ENCODE measurements at places on chromosomes 5 and 9.
A peak's percentile ranks its signal among the peaks of the same experiment; 100 is the strongest.

DNA sequence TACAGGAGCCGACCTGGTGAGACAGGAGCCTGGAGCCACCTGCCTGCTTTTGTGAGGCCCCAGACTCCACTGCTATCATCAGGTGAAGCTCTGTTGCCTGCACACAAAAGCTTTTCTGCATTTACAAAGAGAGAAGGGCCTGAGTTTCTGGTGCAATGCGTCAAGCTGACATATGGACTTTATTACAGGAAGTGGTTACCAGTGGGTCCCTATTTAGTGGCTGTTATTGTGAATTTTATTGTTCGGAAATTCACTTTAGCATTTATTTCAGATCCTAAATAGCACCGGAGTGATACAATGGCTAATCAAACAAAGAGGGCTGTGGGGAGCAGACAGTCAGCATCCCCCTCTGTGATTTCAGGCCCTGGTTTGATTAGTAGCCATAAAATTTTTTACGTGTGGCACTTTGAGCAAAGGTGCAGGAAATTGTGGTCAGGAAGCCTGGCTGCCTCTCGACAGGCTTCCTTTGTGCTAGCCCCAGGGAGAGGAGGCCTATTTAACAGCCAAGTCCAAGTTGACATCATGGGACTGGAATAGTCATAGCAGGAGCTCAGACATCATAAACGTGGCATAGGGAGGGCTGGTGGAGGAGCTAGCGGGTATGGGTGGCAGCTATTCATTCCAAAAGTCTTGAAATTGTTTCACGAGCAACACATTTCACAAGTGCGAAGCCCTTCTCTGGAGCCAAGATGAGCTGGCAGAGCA, 8.4 kb downstream of the TGFBI start:
- no peak for DNase-seq

- no peak for DNase-seq
These were observed 20.0 kb upstream of the CEP72 start for GRCh38 chr5:592158-592557.

DNA sequence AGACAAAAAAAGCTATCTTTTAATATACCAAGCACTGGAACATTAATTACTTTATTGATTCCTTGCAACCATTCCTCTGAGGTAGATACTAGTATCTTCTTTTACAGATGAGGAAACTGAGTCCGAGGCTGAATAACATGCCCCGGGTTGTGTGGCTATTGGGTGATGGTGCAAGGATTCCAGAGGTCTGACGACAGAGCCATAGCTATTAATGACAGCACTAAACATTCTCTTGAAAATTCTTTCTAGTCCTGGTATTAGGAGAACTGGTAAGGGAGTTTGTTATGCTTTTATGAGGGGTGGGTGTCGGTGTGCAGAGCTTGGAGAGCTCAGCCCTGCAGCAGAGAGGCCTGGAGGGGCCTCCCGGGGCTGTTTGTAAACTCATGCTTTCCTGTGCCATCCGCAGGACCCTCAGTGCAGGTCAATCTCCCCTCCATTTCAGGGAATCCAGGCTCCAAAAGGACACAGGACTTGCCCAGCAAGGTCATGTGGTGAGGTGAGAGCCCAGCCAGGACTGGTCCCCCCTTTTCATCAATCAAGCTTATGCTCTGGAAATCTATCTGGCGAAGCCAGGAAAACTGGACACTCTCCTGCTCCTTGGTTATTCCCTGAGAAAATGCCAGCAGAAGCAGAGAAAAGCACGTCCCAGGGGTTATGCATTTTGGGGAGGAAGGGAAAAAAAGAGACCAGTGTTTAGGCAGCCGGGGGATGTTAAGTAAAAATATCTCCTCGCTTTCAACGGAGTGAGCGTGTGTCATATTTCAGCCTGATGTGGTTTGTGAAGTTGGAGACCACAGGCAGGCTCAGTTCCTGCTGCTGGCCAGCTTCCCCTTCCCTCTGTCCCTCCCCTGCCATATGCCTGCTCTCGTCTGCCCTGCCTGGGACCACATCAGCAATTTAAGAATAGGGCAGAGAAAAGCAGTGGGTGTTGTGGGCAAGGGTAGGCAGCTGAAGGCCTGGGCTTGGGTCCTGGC, 3.7 kb downstream of the GSN start:
- no peak for DNase-seq

GRCh38 chr5:59786334-59786805, 107.2 kb downstream of the PDE4D start:
- DNase-seq: no peak

- DNase-seq: no peak
These were observed 249.7 kb downstream of the ARHGAP26 start for GRCh38 chr5:143019614-143020515.

- no peak for DNase-seq
These were observed 1655.8 kb downstream of the MAT2B start for GRCh38 chr5:165161204-165161603.

DNA sequence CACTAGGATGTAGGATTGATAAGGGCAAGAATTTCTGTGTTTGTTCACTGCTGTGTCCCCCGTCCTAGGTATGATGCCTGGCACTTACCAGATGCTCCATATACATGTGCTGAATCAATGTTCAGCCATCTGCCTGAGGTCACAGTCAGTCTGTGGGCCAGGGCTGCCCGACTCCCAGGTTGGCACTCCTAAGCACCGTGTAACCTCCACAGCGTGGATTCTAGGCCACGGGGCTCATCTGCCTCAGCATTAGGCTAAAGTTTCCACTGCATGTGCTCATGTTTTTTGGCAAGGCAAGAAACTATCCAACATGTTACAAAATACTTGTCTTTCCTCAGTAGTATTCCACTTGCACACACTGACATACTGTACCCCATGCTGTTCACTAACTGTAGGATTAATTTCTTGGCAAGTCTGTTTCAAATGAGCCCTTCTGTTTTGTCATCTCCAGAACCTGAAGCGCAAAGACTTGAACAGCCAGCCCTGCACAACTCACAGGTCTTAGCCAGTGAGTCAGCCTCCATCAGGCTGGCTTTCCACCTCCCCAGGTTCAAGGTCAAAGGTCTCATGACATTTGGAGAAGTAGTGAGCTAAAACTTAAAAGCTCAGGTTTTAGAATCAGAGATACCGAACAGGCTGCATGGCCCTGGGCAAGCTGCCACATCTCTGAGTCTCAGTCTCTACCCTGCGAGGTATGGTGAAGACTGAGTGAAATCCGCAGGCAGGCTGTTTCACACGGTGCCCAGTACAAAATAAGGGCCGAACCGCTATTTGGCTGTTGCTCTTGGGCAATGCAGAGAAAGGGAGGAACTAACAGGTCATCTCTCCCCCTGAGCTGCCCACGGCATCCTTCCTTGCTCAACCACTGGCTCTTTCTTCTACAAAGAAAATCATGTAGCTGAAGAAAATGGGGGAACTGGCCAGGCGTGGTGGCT, 7.2 kb downstream of the TOR1A start:
- no peak for DNase-seq

- no peak for DNase-seq
These were observed 387.5 kb downstream of the TRIM36 start for GRCh38 chr5:114782177-114782576.

- no peak for DNase-seq
These were observed 129.1 kb downstream of the EBF1 start for GRCh38 chr5:158970569-158971014.

DNA sequence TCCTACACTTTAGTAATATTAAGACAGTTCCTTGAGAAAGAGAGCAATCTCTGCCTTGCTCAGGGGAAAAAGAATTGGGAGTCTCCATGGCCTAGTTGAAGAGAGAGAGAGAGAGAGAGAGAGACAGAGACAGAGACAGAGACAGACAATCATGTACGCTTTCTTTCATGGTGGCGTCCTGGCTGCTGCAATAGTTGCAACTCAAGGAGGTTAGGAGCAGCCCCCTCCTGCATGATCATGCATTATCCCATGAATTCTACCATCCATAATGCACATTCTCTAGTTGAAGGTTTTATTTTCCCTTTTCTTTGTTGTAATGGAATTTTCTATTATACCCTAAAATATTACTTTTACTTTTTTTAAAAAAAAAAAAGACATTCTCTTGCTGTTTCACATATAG, 50.7 kb downstream of the PPP2R2B start:
- no peak for DNase-seq

DNA sequence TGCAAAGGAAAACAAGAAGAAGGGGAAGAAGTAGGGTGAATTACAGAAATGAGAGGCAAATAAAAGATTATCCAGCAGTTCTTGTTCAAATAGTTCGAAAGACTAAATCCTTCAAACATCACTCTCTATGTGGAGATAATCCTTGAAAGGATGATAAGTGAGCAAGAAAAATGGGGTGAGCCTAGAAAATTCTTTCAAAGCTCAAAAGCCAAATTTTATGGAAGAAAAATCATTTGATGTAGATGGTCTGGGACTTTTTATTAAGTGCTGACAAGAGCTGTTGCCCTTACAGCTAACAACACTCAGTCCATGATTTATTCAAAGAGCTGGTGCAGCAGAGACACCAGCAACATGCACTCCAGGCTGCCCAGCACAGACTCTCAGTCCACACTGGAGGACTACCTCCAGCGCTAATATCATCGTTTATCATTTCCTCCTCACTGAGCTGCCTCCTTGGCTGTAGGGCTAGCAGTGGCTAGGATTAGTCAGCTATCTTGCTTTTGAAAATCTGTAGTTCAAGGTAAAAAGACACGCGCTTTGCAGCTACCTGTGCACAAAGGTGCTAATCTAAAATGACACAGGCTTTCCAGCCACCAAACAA, 264.8 kb upstream of the KIF2A start:
- no peak for DNase-seq

DNA sequence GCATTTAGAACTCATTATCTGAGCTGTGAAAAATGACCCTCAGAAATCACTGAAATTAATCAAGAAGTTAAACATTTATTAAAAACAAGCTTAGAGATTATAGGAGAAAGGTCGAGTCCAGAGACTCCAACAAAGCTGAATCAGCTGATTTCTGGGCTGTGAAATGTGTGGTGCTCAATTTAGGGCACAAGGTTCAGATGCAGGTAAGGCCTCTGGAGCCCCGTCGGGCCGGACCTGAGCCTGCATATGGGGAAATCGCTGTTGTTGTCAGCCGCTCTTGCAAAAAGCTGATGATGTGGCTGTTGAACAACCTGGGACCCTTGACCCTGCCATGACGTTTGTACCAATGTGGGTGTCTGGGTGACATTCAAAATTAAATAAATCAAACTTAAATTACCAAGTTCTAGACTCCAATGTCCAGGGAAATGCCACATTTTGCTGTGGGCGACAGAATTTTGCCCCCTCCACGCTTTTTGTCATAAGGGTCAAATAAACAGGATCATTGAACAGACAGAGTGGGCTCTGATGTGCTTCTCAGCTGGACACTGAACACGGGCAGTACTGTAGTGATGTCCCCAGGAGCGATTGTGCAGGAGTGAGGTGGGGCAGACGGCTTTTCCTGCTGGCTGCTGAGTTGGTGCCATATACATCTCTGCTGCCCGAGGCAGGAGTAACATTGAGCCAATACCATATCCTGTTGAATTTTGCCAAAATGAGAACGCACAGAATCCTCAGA, 27.2 kb upstream of the FBP1 start:
- DNase-seq: no peak

DNA sequence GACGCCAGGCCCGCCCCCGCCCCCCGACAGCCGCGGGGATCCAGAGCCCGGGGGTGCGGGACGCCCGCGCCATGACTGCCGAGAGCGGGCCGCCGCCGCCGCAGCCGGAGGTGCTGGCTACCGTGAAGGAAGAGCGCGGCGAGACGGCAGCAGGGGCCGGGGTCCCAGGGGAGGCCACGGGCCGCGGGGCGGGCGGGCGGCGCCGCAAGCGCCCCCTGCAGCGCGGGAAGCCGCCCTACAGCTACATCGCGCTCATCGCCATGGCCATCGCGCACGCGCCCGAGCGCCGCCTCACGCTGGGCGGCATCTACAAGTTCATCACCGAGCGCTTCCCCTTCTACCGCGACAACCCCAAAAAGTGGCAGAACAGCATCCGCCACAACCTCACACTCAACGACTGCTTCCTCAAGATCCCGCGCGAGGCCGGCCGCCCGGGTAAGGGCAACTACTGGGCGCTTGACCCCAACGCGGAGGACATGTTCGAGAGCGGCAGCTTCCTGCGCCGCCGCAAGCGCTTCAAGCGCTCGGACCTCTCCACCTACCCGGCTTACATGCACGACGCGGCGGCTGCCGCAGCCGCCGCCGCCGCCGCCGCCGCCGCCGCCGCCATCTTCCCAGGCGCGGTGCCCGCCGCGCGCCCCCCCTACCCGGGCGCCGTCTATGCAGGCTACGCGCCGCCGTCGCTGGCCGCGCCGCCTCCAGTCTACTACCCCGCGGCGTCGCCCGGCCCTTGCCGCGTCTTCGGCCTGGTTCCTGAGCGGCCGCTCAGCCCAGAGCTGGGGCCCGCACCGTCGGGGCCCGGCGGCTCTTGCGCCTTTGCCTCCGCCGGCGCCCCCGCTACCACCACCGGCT, 1.0 kb downstream of the FOXE1 start:
- DNase-seq: peak; percentile 31

- DNase-seq: no peak
These were observed 27.3 kb downstream of the MACROH2A1 start for GRCh38 chr5:135371622-135372232.

DNA sequence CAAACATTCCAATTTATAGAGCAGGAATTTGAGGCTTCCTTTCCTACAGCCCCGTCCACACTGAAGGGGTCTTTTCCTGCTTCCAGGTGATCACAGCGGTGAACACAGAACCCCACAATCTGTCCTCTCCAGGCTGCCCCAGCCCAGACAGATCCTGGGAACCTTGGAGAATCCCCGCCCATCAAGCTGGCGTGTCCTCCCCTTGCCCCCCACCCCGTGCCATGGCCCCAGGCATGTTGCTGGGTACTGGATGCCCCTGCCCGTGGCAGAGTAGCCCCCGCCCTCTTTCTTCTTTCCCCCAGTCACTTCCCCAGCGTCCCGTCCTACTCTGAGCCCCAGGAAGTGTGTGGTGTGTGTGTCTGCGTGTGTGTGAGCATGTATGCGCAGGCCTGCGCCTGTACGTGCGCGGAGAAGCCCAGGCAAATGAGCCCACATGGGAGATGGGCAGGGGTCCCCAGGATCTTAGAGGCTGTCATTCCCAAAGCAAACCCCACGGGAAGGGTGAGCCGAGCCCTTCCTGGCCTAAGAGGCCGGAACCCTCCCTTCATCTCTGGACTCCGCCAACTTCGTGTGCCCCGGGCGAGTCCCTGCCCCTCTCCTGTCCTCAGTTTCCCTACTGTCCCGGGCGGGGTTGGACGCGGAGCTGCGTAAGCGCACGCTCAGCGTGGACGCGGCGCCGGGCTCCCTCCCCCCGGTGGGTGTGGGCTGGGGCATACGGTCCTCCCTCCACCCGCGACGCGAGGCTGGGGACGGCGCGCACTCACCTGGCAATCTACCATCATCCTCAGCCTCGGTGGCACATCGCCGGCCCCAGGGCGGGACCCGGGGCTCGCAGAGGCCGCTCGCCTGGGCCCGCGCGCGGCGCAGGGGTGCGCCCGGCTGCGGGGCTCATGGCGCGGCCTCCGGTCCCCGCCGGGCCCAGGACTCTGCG, 15.2 kb downstream of the GBGT1 start:
- peak; percentile 31 for DNase-seq
